ENCODE measurements at places on chromosomes 3 and 15. TPM values are rescaled to one million over a fixed set of nuclear protein-coding genes. Genes with fewer than 3 reads are reported as not detected.

GRCh38 chr3:126026277-126026751, 57.3 kb downstream of the ROPN1B start:
- DNase-seq = no peak

- DNase-seq = no peak
Observed at GRCh38 chr3:132654721-132655120, 4.9 kb downstream of the ACAD11 start.

GRCh38 chr15:82709421-82710207, at the start of gene AP3B2:
AP3B2 (minus strand) TSS chr15:82709875; CDS start chr15:82709706, 169 bp downstream.
- peak; percentile 76 for DNase-seq

GRCh38 chr3:119636891-119637611, 23.3 kb downstream of the POPDC2 start:
- DNase-seq = no peak

DNA sequence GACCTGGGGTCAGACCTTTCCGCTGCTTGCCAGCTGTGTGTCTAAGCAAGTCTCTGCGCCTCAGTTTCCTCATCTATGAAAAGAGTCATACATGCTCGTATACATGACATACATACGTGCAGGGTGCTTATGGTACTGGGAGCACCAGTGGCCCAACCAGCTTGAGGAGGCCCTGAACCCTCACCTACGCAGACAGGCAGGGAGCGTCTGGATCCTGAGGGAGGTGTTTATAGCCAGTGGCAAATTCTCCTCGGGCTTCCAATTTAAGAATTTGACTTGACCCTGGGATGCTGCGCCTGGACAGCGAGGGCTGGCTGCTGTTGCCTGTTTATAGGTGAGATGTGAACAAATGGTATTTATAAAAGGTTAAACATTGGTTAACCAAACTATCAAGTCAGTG, 17.7 kb upstream of the FGD5 start:
- no peak for DNase-seq

Gene LRRN1
- 0.17 TPM for total RNA-seq

Data from activated CD4-positive, alpha-beta memory T cell treated with anti-CD3 and anti-CD28 coated beads for 36 hours (primary cell).